ENCODE measurements at places on chromosomes 16 and 17.

DNA sequence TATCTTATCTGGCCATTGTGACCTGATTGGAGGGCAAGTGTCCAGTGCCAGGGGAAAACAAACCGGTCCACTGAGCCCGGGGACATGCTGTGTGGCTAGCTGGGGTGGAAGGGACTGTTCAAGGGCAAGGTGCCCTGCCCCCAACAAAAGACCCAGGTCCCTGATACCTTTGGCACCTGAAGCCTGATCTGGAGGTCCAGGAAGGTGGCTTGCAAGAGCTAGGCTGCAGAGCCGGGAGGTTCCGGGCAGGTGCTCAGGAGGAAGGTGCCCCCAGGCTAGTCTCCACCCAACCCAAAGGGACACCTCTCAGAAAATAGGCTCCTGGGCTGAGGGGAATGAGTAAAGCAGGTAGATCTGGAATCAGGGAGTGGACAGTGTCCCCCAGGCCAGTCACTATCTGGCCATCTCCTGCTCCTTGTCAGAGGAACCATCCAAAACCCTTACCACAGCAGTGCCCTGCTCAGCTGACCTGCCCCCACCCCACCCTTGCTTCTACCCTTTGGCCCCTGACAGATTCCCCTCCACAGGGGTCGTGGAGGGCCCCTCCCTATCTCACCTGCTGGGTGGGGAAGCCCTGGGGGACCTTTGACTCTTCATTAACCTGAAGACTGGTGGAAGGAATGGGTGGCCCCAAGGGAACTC, 6.2 kb downstream of the NAT9 start:
- DNase-seq = no peak

DNA sequence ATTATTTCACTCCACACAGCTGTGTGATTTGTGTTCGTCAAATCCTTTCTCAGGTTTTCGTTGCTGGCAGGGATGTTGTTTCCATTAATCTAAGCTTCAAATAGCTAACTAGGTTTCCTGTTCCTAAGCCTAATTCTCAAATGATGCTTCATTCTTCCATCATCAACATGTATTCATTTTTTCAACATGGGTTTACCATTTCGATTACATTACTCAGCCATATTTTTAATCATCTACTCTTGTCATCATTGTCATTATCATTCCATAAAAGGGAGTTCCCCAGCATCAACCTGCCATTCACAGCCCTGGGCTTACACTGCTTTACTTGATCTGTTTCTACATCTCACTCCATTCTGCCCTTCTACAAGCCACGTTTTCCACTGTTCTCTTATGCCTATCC, 33.3 kb upstream of the ANKFN1 start:
- DNase-seq = no peak

DNA sequence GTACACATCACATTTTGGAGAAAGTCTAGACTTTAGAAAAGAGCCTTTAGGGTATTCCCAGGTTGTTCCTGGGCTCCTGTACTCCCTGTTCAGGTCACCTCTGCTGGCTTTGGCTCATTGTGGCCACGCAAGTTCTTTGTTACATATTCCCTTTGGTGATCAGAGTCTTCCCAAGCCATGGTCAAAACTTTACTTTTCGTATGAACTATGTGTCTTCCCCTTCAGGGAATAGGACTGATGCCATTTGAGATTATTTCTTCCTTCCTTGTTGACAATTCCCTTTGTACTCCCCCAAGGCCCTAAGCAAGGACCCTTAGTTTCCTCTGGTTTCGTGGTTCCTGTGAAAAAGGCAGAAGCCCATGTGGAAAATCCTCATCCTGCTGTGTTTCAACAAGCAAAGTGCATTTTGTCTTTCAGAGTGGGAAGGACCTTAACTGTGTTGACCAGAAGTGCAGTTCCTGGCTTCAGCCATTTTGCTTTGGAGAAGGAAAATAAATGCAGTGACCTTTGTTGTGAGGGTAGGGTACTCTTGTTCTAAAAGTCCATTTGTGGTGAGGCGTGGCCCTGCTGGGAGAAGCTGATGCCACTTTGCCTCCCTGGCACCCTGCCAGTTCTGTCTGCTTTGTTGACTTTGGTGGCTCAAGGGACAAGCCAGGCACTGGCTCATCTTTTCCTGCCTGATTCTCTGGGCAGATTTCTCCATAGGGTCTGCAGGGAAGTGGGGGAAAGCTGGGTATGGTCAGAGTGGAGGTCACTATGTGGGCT, 55.1 kb downstream of the ZNRF1 start:
- DNase-seq = no peak

DNA sequence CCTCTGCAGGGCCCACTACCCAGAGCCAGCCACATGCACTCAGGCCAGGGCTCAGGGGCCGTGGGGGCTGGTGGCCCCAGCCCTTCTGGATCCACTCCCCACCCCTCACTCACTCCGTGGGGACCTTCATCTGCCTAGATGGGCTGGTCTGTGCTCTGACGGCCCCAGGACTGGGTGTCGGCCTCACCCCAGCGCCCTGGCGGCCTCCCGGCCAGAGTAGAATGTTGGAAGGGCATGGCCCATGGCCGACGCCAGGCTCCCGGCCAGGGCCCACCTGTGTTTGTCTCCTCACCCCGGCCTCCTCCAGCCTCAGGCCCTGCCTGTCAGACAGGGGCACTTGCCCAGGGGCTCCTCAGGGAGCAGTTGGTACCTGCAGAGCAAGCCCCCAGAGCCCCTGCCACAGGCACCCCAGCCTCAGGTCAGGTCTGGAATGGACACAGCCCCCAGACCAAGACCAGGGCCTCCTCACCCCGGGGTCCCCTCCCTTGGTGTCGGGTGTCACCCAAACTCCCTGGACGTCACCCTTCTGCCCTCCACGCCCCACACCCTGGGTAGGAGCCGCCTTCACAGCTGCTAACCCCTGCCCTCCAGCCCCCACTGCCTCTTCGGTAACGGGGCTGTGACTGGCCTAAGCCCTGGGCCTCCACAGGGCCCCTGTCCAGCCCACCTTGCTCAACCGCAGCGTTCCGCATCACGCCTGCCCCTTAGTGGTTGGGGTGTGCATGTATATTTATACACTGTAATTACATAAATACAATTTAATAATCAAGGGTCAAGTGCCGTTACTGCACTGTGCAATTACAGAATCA, 3.0 kb upstream of the CDH15 start:
- no peak for DNase-seq

DNA sequence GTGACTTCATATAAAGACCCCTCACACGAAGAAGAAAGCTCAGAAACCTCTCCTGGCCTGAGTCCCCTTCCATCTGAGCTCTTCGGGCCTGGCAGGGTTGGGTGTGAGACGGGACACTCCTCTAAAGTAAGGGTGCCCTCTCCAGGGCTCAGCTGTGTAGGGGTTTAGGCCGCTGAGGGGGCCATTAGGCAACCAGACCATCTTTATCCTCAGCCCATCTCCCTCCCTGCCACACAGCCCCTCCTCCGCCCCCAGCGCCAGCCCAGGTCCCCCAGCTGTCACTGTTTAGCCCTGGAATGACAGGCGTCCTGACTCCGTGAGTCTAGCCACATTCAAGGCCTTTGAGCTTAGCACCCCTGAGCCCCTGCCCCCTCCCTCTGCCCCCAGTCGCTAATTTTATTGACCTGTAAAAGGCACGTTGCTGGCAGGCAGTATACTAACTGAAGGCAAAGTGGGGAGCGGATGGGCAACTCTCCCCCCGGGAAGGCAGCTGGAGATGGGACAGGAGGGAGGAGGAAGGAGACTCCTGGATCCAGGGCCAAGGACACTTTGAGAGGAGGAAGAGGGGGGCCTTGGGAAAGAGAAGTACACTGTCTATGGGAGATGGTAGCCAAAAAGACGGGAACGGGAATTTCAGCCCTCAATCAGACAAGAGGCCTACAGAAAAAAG, 592 bp upstream of the ZNF385C start:
- no peak for DNase-seq

DNA sequence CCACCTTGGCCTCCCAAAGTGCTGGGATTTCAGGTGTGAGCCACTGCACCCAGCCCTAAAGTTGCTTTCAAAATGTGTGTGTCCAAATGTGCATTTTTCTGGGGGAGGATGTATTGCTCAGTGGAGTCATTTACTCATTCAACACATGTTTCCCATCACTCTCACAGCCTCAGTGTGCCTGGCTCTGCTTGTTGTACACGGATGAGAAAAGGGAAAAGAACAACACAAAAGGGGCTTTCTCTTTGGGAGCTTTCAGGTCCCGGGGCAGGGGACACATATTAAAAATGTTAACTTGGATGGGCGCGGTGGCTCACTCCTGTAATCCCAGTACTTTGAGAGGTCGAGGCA, 1.7 kb upstream of the PPL start:
- DNase-seq = no peak

GRCh38 chr16:75445298-75445697, 12.0 kb upstream of the CFDP1 start:
- DNase-seq = no peak

DNA sequence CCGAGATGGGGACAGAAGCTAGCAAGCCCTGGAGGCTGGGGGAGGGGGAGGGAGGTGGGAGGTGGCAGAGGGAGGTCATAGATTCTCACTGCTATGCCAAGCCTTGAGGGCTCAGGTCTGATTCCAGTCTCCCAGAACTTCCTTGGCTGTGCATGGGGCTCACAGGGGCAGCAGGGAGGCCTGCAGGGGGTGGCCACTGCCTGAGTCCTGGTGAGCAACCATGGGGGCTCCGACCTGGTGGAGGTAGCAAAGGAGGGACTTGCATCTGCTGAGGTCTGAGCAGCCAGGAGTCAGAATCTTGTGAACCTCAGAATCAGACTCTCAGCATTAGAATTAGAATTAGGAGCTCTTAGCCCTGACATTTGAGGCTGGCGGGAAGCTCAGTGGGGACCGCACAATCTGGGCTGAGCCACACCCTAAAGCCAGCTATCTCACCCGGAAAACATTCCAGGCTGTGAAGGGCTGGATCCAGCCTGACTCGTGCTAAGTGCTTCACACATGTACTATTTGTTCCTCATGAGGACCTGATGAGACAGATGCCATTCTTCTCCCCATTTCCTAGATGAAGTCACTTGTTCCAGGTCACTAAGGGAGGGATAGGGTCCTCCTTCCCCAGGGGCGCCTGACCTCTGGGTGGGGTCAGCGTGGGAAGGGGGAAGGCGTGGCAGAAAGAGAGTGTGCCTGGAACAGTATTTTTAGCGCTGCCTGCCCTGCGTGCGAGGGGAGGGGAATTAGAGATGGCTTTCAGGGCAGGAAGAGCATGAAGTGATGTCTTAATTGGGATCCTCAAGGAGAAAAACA, 17.3 kb upstream of the KCNJ12 start:
- DNase-seq = no peak

DNA sequence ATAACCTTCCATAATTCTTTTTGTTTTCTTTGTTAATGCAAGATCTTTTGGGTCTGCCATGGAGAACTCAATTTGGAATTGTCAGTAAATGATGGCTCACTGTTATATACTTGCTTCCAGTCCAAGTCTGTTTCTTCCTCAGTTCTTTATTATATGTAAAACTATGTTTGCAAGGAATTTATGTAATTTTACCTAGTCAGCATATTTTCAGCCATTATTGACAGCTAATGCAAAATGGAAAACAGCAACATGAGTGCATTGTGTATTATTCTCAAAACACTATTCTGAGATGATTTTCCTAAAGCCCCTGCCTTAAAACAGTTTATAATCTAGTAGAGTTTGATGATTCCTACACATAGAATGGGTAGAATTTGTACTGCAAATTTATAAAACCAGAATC, 167.5 kb downstream of the TANC2 start:
- DNase-seq = no peak

DNA sequence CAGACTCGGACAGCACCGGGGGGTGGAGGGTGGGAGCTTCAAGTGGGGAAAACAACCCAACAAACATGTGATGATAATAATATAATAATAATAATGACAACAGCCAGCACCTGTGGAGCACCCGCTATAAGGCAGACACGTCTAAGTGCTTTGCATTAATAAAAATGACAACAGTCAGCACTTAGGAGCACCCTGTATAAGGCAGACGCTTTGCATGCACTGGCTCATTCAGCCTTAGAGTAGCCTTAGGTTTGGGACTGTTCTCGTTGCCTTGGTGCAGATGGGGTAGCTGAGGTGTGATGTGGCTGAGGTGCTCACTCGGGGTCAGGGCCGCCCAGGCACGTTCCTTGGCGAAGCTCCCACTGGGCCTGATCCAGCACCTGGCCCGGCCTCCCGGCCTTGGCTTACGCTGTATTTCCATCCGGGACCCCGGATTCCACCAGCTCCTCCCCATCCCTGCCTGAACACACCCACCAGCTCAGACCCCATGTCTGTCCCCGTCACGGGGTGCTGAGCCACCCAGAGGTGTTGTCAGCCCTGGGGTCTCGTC, 144.0 kb upstream of the CIBAR2 start:
- DNase-seq = no peak

DNA sequence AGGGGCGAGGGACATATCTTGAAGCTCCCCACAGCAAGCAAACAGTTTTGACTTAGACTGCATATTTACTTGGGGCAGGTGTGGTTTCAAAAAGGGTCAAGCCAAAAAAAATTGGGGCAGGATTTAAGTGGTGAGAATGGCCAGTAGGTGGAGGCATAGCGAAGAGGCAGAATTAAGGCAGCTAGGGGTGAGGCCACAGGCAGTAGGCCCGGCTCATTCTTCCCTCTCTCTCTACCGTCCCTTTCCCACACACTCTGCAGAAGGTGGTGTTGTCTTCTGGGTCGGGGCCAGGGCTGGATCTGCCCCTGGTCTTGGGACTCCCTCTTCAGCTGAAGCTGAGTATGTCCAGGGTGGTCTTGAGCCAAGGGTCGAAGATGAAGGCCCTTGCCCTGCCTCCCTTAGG, 2.6 kb downstream of the SHBG start:
- no peak for DNase-seq

GRCh38 chr17:44307387-44308186, 814 bp upstream of the RUNDC3A start:
- DNase-seq = no peak

GRCh38 chr17:50355701-50356341, 9.9 kb downstream of the XYLT2 start:
- no peak for DNase-seq

DNA sequence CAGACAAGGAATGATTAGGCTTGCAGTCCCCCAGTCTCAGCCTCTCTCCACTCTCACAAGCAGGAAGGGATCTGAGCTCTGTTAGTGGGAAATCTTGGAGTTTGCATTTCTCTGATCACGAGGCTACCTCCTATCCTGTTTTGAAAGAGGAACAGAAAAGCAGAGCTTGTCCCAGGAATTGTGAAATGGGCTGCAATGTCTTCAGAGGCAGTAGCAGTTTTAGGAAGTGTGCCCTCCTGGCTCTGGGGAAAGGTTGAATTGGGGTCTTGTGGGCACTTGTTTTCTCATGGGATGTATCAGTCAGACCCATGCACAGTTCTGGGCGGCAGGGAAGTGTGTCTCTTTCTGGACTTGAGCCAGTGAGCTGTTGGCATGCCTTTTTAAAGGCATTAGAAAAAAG, 22.8 kb downstream of the NUP85 start:
- DNase-seq = no peak

DNA sequence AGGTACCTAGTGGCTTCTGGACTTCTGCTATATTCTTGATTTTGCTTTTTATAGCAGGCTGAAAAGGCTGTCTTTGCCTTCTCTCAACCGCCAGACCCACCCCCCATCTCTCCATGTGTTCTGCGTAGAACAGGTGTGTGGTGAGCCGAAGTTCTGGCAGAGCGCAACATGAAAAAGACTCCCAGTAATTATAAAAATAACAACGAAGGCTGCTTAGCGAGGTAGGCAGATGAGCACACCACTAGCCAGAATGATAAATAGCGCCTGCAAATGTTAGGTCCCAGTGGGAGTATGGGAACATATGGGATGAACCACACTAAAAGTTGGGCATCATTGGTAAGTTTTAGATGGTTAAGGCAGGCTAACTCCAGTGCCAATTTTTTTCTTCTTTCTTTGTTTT, 14.0 kb upstream of the RBFOX1 start:
- no peak for DNase-seq

GRCh38 chr16:9597967-9598730, 506.7 kb downstream of the HAPSTR1 start:
- no peak for DNase-seq

GRCh38 chr17:5598457-5598856, 14.1 kb upstream of the NLRP1 start:
- DNase-seq = no peak
